GM13976 (cell line): ENCODE measurements at places on chromosomes 2 and 18.

DNA sequence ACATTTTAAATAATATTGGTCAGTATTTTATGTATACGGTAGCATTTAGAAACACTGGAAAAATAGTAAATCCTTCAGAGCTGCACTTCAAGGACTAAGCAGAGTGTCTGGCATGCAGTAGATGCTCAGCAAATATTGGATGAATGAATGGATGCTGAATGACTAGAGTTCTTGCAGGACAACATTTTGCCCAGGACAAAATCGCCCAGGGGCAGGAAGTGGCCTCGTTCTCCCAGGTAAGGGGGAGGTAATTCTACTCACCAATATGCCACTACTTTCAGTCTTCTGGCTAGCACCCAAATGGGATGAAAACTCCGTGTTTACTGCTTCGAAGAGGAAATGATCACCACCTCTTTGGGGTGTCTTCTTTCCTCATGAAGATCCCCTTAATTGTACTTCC, 4.0 kb upstream of the DGUOK start:
- DNase-seq, result no peak

DNA sequence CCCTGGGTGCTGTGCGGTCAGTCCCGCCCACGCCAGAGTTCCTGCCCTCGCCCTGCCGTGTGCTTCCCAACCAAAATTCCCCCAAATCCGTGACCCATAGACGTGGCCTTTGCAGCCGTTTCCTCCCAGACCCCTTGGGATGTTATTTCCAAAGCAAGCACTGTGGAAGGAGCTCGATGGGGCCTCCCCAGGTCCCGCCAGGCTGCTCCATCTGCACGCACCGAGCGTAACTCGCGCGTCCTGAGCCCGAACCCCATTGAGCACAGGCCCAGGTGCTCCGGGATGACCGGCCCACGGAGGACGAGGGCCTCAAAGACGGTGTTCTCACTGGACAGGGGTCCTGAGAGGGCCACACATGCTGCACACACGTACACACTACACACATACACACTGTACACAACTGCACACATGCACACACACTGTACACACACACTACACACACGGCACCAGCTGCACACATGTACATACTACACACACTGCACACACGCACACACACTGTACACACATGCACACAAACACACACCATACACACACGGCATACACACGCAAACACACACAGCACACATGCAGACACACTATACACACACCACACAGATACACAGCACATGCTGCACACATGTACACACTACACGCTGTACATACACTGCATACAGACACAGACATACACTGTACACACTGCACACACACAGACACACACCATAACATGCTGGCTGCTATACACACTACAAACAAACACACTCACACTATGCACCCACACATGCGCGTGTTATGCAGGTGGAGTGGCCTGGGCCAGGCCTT, 431.2 kb upstream of the SALL3 start:
- no peak for DNase-seq

- DNase-seq, result no peak
Observed at GRCh38 chr2:240637116-240637900, 12.0 kb downstream of the GPR35 start.

- no peak for DNase-seq
Observed at GRCh38 chr2:9287400-9288045, 80.9 kb downstream of the ASAP2 start.

DNA sequence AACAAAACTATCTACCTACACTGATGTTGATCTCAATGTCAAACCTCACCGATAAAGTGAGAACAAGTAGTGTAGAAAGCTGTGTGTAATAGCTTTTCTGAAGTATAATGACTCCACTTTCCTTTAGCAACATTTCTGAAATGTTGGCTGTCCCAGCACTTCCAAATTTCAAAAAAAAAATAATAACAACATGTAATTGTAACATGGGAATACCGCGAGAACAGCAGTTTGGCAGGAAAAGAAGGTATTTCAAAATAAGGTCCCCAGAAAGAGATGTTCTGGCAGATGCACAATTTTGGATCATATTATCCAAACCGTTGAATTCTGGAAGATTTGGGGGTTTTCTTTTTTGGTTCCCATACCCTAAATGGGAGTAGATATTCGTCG, 352.0 kb downstream of the ARHGAP15 start:
- no peak for DNase-seq

DNA sequence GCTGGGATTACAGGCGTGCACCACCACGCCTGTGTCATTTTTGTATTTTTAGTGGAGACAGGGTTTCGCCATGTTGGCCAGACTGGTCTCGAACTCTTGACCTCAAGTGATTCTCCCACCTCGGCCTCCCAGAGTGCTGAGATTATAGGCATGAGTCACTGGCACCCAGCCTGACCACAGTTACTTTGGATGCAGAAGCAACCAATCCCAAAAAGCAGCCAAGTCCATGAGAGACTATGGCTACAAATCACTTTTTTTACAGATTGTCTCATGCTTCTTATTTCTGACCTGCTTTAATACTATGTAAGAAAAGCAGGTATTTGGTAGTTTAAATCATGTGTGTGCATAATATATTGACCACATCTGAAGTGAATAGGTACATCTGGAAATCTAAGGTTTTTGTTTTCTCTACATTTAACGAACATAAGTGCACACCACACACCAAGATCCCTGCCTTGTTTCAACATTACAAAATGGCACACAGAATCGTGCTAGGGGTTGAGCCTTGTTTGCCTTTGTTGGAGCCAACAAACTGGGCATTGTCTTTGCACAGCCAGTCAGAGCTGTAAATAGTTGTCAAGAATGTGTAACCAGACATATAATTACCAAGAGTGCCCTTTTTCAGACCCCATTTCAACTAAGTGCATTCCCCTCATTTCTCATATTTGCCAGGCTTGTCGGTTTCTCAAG, 18.3 kb upstream of the MAP4K4 start:
- no peak for DNase-seq

DNA sequence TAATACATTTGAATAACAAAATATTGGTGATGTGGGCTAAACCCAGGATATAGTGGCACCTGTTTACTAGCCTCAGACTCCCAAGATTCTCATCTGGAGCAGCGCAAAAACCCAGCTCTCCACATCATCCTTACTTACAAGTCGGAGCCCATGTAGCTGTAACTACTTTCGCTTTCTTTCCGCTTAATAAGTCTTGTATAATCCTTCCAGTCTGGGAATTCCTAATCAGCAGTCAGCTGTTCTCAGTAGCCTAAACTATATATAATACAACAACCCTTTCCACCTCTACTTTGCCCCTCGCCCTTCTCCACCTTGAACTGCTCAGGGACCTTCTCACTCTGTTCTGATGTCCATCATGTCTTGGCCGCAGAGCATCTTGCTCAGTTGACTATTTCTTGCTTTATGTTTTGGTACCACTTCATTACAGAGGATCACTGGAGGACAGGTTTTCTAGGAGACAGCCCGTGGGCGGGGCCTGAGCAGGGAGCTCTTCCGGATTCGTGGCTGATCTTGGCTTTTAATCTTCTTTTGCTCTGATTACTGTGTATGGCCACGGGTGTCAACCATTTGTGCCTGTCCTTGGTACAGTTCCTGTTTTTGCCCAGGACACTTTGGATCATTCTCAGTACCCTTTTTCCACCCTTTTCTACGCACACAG, 119.9 kb upstream of the SERTAD2 start:
- DNase-seq, result no peak

GRCh38 chr18:64991102-64991501, 759.7 kb upstream of the CDH7 start:
- no peak for DNase-seq

DNA sequence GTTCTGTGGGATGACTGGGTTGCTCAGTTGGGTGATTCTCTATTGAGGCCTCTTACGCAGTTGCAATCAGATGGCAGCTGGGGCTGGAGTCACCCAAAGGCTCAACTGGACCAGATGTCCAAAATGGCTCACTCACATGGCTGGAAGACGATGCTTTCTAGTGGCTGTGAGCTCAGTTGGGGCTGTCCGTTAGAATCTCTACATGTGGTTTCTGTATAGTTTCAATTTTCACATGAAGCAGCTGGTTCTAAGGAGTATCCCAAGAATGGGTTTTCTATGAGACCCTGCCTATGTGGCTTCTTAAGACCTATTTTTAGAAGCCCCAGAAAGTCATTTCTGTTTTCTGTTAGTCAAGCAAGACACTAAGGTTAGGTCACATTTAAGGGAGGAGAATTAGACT, 4.4 kb downstream of the XRCC5 start:
- DNase-seq, result peak; percentile 30

- no peak for DNase-seq
Observed at GRCh38 chr2:42762823-42763804, 821 bp downstream of the OXER1 start.

GRCh38 chr2:26173776-26174482, 1.0 kb downstream of the GAREM2 start:
- DNase-seq, result no peak

DNA sequence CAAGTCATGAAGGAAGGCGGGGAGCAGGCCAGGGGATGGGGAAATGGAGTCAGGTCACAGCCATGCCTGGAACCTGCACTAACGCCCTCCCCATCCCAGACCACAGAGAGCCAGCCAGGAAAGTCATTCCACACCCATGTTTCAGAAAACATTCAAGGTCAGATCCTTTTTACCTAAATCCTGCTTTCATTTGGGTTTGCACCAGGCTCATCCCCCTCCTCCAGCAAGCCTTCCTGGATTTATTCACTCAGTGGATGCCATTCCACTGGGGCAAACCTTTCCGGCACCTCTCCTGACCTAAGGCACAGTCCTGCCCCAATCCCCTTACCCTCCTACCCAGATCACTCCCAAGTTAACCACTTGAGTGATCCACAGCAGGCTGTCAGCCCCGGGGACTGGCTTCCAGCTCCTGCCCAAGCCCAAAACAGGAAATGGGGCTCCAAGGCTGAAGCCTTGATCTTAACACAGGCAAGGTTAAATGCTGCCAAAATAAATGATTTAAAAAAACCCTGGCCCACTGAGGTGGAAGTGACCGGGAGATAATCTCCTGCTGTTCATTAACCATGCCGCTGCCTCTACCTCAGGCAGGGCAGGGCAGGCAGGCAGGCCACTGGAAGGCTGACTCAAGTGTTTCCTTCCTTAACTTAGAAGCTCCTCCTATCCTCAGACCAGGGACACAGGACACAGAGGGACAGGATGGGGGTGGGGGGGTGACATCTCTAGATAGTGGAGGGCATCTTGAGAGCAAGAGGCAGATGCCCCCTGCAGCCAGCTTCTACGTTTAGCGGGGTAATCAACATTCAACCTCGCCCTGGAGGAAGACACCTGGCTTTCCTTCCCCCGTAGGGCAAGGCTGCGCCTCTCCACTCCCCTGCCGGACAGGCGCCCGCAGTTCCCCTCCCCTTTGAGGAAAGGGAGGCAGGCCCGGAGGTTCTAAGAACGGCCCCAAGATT, 1.4 kb downstream of the RAB11FIP5 start:
- DNase-seq, result no peak

DNA sequence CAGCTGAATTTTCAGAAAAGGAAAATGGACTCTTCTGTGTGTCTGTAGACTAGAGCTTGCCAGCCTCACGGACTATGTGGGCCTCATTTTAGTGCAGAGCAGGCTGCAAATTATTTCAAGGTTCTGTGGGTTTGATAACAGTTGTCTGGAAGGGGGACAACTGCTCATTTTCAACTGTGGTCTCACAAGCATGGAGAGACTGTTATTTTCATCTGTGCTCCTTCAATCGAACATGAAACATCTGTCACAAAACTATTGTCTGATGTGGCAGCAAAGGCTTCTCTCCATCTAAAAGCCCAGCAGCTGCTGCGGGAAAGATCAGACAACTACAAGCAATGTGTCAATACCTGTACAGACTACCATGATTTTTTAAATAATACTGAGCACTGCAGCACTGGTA, 211.8 kb downstream of the LRRTM4 start:
- no peak for DNase-seq

GRCh38 chr2:20745924-20746555, 76.9 kb downstream of the LDAH start:
- DNase-seq, result no peak

DNA sequence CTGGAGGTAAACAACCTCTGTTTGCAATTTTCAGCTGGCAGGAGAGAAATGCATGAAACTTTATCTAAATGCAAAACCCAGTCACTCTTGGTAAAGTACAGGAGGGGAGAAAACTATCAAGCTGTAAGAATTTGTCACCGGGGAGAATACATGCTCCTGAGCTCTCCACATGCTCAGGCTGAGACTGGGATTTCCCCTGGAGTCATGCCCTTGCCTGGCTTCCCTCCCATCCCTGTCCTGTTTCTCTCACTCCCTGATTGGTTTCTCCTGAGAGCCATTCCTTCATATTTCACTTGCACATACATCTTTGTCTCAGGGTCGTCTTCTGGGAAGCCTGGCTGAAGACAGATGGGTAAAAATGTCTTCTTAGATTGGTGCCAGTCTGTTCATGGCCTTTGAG, 52.9 kb upstream of the SPATS2L start:
- DNase-seq, result no peak

DNA sequence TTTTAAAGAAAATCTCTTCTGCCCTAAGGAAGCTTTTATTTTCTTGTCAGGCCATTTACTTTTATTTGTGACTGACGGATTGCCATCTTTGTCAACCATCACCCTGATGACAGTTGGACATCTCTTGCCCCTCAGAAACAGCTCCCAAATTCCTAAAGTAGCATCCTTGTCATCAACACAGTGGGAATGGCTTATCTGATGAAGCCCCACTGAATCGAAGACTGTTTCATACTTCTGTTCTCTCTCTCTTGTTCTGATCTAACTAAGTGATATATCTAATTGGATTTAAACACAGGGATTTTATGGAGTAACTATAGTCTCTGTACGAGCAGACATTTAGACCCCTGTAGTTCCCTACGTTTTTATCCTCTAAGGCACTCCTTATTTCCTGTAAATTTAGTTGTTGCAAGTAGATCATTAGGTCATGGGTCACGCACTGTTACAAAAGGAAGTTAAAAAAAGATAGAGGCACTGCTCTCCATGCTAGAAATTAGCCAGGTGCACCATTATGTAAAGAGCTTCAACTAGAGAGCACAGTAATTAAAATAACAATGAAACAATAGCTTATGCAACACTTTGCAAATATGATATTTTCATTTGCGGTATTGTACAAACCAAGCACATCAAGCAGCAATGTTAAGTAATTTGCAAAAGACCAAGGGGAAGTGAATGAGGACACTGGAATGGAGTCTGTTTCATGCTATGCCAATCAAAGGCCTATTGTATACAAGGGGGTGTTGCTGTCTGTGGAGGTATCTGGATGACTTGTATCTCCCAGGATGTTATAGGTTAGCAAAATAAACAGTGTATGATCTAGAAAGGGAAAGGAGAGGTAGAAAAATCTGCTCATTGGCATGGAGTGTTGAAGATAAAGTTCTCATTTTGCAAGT, 284.7 kb downstream of the LRRTM1 start:
- DNase-seq, result no peak

GRCh38 chr2:237538901-237539300, 27.5 kb upstream of the PRLH start:
- DNase-seq, result no peak

DNA sequence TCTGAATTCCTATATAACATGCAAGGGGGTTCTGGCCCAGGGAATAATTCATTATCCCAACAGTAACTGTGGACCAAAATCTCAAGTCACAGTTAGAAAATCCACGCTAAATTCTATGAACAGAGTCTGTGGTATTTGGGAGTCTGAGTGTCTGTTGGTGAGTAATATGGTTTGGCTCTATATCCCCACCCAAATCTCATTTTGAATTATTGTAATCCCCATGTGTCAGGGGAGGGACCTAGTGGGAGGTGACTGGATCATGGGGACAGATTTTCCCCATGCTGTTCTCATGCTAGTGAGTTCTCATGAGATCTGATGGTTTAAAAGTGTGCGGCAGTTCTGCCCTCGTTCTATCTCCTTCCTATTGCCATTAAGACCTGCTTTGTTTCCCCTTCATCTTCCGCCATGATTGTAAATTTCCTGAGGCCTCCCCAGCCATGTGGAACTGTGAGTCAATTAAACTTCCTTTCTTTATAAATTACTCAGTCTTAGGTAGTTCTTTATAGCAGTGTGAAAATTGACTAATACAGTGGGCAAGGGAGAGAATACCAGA, 68.3 kb downstream of the NBAS start:
- DNase-seq, result no peak
